ENCODE measurements at places on chromosomes 6 and 20. TPM values are rescaled to one million over a fixed set of nuclear protein-coding genes. Genes with fewer than 3 reads are reported as not detected.

Gene RSPH9
- total RNA-seq = 2.4 TPM

Gene TAF11
- 22.4 TPM for total RNA-seq

Gene ITPA
- total RNA-seq = 25.1 TPM

Gene ULBP3
- total RNA-seq = 9.7 TPM

Gene GDAP1L1
- not detected for total RNA-seq

Gene LHFPL5
- not detected for total RNA-seq

Gene TRIM38
- 6.7 TPM for total RNA-seq

Gene HLA-DQA2
- not detected for total RNA-seq

Gene WFDC5
- total RNA-seq = not detected

Gene FOXF2
- not detected for total RNA-seq

Gene FUT9
- total RNA-seq = 0.79 TPM

Gene SRMS
- not detected for total RNA-seq

Gene CD40
- total RNA-seq = 18.5 TPM

Gene TGIF2
- total RNA-seq = 12.6 TPM

Gene RSPO3
- not detected for total RNA-seq
